ENCODE measurements at places on chromosomes 1 and 21.

DNA sequence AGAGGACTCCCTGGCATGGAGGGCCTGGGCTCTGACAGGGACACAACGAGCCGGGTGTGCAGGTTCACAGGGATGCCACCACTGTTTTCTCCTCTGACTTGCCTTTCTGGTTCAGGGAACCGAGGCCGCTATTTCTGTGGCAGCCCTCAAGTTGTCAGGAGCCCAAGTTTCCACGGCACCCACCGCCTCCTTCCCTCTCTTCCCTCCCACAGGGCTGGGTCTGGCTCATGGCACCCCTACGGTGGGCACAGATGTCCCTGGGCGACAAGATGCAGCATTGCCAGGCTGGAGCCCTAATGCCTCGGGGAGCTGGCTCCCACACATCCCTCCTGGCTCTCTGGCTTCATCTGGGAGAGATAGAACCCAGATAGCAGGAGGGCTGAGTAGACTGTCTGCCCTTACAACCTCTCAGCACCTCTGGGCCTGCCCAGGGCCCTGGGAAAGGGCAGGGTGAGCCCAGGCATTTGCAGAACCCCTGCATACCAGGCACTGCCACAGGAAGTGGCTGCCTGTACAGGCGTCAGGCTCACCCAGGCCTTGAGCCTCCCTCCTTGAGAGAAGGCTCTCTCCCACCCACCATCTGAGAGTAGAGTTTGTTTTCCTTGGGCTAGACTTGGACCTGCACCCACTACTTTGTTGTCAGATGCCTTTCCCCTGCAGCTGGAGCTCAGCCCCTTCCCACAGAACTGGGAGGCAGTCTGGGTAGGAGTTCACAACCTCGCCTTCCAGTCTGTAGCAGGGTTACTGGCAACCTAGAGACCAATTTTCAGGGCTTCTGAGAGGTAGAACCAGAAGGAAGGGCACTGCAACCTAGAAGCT, 20.5 kb downstream of the KCNC4 start:
- peak overlapping the region; percentile 34 for H3K27ac ChIP-seq
- H3K4me1 ChIP-seq, result peaks cover 34% of the 10 kb centered on the region
- peaks cover 36% of the 10 kb centered on the region for H3K36me3 ChIP-seq
- DNase-seq, result no peak
- H3K27me3 ChIP-seq, result no peaks in the 10 kb centered on the region

- H3K4me1 ChIP-seq, result no peaks in the 10 kb centered on the region
- no peak overlapping the region for H3K27ac ChIP-seq
Measured at GRCh38 chr1:68378296-68379084, 71.3 kb downstream of the RPE65 start.

- H3K36me3 ChIP-seq, result peaks cover 14% of the 10 kb centered on the region
- H3K27me3 ChIP-seq, result no peaks in the 10 kb centered on the region
- no peak for DNase-seq
- peaks cover 56% of the 10 kb centered on the region for H3K4me1 ChIP-seq
Measured at GRCh38 chr1:109255678-109256077, 6.3 kb downstream of the CELSR2 start.

GRCh38 chr1:205226868-205227583, 720 bp upstream of the TMCC2 start:
- no peaks in the 10 kb centered on the region for H3K27me3 ChIP-seq
- H3K27ac ChIP-seq, result peak overlapping the region; percentile 34
- peaks cover 47% of the 10 kb centered on the region for H3K4me1 ChIP-seq
- peak overlapping the region; percentile 54 for H3K4me3 ChIP-seq

- H3K4me3 ChIP-seq, result peak overlapping the region; percentile 48
- no peak overlapping the region for H3K27ac ChIP-seq
- peaks cover 86% of the 10 kb centered on the region for H3K27me3 ChIP-seq
- DNase-seq, result no peak
- no peaks in the 10 kb centered on the region for H3K36me3 ChIP-seq
- H3K4me1 ChIP-seq, result peaks cover 45% of the 10 kb centered on the region
Measured at GRCh38 chr1:165355139-165355976, 1.2 kb downstream of the LMX1A start.
